ENCODE measurements at places on chromosomes 2 and 18. TPM values are rescaled to one million over a fixed set of nuclear protein-coding genes. Genes with fewer than 3 reads are reported as not detected.

The RPE gene
- 88.0 TPM for total RNA-seq

The IL1F10 gene
- not detected for total RNA-seq

The HAUS1 gene
- total RNA-seq, result 27.1 TPM

The CPLX4 gene
- total RNA-seq, result 0.24 TPM

The CYBRD1 gene
- total RNA-seq, result 27.7 TPM

The ADGRF3 gene
- not detected for total RNA-seq

The CROCC2 gene
- not detected for total RNA-seq

The GNLY gene
- not detected for total RNA-seq

The ASPRV1 gene
- total RNA-seq, result under 0.01 TPM

The ADD2 gene
- total RNA-seq, result not detected

The CARF gene
- total RNA-seq, result 4.7 TPM

The LYPD6 gene
- total RNA-seq, result 1.7 TPM

The NETO1 gene
- not detected for total RNA-seq

The KRTCAP3 gene
- 28.6 TPM for total RNA-seq

The MC4R gene
- total RNA-seq, result not detected

The DYSF gene
- total RNA-seq, result 7.0 TPM

The RGPD3 gene
- total RNA-seq, result 0.21 TPM

The ACAA2 gene
- total RNA-seq, result 23.6 TPM

The SLC19A3 gene
- total RNA-seq, result not detected

The SCYGR4 gene
- not detected for total RNA-seq

The LIMS3 gene
- 2.1 TPM for total RNA-seq

The ERMN gene
- total RNA-seq, result not detected

The ZFP36L2 gene
- total RNA-seq, result 20.5 TPM

The RANBP2 gene
- 59.9 TPM for total RNA-seq

The ITGB1BP1 gene
- total RNA-seq, result 22.2 TPM

The LOXL3 gene
- total RNA-seq, result 1.4 TPM

Measured in tracheal epithelial cell (primary cell).